ENCODE measurements at places on chromosomes 6 and 20.

- H3K4me1 ChIP-seq, result peaks cover 31% of the 10 kb centered on the region
- peak overlapping the region; percentile 32 for H3K4me3 ChIP-seq
- peak overlapping the region; percentile 20 for H3K27ac ChIP-seq
- peaks cover 11% of the 10 kb centered on the region for H3K27me3 ChIP-seq
- no peaks in the 10 kb centered on the region for H3K36me3 ChIP-seq
- DNase-seq, result peak; percentile 44
Measured at GRCh38 chr6:44002593-44003344, 124.5 kb downstream of the MRPL14 start.

DNA sequence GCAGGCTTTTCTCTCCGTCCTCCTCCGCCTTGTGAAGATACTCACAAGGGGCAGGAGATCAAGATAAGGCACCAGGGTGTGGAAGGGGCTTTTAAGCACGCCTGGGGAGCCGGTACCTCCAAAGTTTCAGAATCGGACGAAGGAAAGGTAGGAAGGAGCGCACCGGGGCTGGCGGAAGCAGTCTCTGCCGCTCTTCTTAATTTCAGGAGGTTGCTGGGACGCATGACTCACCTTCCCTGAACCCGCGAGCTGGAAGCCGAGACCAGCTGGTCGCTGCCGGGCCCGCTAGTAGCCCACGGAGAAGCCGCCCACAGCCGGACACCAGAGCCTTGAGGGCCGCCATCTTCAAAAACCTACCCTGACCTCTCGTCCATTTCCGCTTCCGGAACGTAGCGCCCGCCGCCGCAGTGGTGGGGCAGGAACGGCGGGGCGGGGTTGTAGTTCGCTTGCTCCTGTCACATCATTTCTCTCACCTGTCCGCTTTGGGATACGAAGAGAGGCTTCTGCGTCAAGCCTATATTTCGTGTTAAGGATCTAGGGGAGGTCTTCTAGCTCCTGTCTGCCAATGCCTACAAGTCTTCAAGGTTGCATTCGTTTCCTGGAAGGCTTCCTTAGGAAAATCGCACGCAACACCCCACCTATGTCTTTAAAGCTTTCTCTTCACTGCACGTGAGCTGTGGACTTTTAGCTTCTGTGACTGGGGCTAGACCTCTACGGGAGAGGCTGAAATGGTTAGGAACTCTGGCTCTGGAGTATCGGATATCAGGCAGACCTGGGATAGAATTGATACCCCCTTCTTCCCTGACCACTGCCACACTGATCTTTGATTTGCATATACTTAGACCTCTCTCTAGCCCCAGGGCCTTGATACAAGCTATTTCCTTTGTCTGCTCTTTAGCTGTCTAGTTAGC lies at the start of gene MRPS18A:
Gene MRPS18A (minus strand): TSS at position 355 of the 911 bp plus-strand sequence. CDS start 12 bp downstream, at position 343.
- H3K4me1 ChIP-seq, result peaks cover 15% of the 10 kb centered on the region
- no peaks in the 10 kb centered on the region for H3K27me3 ChIP-seq
- no peaks in the 10 kb centered on the region for H3K36me3 ChIP-seq
- peak within 1 kb of the TSS; percentile 68 for H3K27ac ChIP-seq
- DNase-seq, result peak; percentile 87

DNA sequence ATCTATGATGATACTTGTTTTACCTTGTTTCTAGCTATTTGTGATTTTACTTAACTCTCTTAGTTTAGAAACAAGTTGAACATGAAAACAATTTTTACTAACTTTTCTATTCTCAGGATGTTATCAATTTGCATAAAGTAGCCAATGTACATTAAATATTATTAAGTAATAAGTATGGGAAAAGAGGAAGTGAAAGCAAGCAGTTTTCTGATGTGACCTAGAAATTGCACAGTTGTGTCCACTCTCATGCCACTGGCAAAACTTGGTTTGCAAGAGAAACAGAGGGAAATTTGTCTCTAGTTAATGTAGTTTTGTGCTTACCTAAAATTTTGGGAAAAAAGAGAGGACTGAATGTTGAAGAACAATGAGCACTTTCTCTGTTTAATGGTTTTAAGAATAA lies 19.2 kb upstream of the TSPYL1 start:
- no peaks in the 10 kb centered on the region for H3K4me1 ChIP-seq
- H3K27me3 ChIP-seq, result no peaks in the 10 kb centered on the region
- H3K27ac ChIP-seq, result no peak overlapping the region
- no peaks in the 10 kb centered on the region for H3K36me3 ChIP-seq
- no peak overlapping the region for H3K4me3 ChIP-seq
- no peak for DNase-seq

DNA sequence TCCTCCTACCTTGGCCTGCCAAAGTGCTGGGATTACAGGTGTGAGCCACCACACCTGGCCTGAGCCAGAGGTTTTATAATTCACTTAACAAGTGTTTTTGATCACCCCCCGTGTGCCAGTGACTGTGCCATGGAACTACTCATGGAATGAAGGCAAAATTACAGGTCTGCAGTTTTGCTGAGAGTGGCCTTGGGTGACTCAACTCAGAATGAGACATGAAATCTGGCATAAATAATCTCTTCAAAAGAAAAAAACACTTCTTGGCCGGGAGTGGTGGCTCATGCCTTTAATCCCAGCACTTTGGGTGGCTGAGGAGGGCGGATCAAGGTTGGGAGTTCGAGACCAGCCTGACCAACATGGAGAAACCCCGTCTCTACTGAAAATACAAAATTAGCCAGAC lies 166.9 kb upstream of the SALL4 start:
- H3K4me1 ChIP-seq, result no peaks in the 10 kb centered on the region
- H3K27me3 ChIP-seq, result peaks cover 2% of the 10 kb centered on the region
- no peak overlapping the region for H3K4me3 ChIP-seq

DNA sequence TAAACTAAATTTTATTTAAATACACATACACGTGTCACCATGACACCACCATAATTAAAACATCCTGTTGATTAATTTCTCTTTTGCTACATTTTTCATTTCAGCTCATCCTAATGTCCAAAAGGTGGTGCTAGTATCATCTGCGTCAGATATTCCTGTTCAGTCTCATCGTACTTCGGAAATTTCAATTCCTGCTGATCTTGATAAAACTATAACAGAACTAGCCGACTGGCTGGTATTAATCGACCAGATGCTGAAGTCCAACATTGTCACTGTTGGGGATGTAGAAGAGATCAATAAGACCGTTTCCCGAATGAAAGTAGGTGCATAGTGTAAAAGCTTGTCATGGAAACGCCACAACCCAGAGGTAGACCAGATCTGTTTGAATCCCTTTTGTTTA lies 263.4 kb downstream of the UTRN start:
- no peak overlapping the region for H3K4me3 ChIP-seq
- H3K27ac ChIP-seq, result no peak overlapping the region
- DNase-seq, result no peak

GRCh38 chr6:33693186-33694105 lies 18.1 kb downstream of the UQCC2 start:
- H3K4me1 ChIP-seq, result peaks cover 10% of the 10 kb centered on the region
- H3K36me3 ChIP-seq, result peaks cover 50% of the 10 kb centered on the region
- DNase-seq, result no peak

Data from H1 (cell line).